ENCODE measurements at places on chromosomes 16 and 17. TPM values are rescaled to one million over a fixed set of nuclear protein-coding genes. Genes with fewer than 3 reads are reported as not detected.

The ATP2C2 gene
- not detected for total RNA-seq

The HOXB9 gene
- 0.23 TPM for total RNA-seq

The INCA1 gene
- total RNA-seq, result 0.38 TPM

The KAT2A gene
- 48.1 TPM for total RNA-seq

The WFDC1 gene
- total RNA-seq, result not detected

The MYH1 gene
- not detected for total RNA-seq

The PROCA1 gene
- 7.6 TPM for total RNA-seq

The HBA1 gene
- 6.4 TPM for total RNA-seq

The HOXB6 gene
- 0.16 TPM for total RNA-seq

The NPIPB9 gene
- total RNA-seq, result 3.8 TPM

The TRIM72 gene
- total RNA-seq, result 0.09 TPM

The TAOK2 gene
- 57.1 TPM for total RNA-seq

The IST1 gene
- 276 TPM for total RNA-seq

The DHRS7C gene
- not detected for total RNA-seq

The KCNJ18 gene
- not detected for total RNA-seq

The KLHL11 gene
- total RNA-seq, result 17.1 TPM

Data from T-cell (primary cell).